ENCODE measurements at places on chromosomes 13 and 19.

DNA sequence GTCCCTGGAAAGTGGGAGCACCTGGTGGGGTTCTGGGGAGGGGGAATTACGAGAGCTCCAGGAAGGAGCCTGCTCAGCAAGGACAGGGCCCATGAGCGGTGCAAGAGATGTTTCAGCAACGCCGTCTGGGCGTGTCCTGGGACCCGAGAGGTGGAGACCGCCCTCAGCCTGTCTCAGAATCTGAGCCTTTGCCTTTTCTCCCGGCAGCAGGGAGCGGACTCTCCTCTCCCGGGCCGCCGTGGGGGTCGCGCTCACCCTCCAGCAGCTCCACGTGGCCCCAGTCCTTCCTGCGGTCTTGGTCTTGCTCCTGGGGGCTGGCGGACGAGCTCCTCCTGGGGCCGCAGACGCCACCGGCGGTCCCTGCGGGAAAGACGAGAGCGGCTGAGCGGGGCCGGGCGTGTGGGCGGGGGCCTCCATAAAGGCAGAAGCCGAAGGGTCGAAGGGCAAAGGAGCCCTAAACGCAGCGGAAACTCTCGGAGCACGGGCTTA lies 714 bp downstream of the POLRMT start:
- DNase-seq = peak; percentile 75

DNA sequence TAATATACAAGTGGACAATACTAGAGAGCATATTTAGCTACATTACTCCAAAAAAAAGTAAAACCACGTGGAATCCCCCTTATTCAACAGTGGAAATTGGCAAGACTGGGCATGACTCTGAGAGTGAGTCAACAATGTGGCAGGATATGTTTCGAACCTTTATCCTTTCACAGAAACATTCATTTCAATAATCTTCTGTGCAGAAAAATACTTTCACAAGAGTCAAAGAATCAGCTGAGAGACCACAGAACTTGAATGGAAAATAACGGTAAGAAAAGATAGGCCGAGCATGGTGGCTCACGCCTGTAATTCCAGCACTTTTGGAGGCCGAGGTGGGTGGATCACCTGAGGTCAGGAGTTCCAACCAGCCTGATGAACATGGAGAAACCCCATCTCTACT lies 25.1 kb upstream of the CD70 start:
- peak; percentile 48 for DNase-seq

DNA sequence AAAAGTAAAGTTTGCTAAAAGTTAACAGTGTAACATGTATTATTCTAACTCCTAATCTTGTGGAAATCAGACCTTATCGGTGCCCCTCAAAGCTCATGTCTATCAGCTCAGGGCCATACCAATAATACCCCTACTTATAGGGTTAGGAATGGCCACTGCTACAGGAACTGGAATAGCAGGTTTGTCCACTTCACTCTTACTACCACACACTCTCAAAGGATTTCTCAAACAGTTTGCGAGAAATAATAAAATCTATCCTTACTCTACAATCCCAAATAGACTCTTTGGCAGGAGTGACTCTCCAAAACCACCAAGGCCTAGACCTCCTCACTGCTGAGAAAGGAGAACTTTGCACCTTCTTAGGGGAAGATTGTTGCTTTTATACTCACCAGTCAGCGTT lies 1677.7 kb downstream of the OLFM4 start:
- no peak for DNase-seq

DNA sequence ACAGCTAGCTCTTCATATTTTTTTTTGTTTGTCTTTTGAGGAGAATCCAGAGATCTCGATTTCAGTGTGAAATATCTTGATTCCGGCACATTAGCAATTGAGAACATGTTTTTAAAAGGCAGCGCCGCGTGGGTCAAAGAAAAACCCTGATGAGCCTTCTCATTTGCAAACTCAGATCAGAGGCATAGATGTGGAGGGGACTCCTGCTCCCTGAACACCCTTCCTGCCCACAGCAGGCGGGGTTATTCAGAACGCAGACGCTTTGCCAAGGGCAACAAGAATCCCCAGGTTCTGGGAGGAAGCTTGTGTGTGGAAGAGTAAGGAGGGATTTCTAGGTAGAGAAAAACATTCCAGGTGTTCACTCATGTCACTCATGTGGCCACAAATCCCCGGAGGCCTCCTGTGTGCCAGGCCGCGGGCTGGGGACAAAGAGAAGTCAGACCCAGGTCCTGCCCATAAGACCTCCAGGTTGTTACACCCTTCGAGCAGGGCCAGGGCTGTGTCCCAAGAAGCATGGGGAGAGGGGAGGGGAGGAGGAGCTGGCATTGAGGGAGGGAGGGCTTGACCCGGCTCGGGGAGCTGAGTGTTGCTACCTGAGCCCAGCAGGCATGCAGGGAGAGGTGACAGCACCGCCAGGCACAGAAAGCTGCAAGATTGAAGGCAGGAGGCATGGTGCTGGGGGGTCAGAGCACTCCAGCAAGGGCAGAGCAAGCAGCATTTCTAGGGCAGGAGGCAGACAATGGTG lies 15.9 kb upstream of the IGLON5 start:
- no peak for DNase-seq

GRCh38 chr19:6020166-6020882 lies 42.4 kb upstream of the RANBP3 start:
- DNase-seq = no peak

GRCh38 chr19:34066007-34066643 lies 106.2 kb upstream of the LSM14A start:
- DNase-seq = no peak

- DNase-seq = peak; percentile 32
Measured at GRCh38 chr19:32921624-32922023, 50.1 kb downstream of the CEP89 start.

DNA sequence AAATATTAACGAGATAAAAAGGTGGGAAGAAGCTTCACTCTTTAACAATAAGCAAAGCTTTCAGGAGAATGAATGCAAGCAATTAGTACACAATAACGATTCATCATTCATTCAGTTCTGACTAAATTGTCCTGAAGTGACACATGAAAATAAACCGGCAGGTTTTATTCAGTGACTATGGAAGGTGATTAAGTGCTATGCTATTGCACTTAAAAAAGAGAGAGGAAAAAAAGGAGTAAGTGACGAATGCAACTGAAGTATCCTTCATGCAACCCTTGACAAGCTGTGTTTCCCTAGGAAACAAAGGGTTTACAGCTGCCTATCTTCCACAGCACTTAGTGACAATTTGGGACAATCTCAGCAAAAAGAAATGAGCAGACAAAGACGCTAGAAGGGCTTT lies 1.4 kb downstream of the LIG4 start:
- no peak for DNase-seq

GRCh38 chr13:108496362-108497210 lies 132.8 kb upstream of the MYO16 start:
- no peak for DNase-seq

- no peak for DNase-seq
Measured at GRCh38 chr13:46035066-46035465, 17.5 kb downstream of the ZC3H13 start.

GRCh38 chr13:85709072-85709471 lies 90.1 kb downstream of the SLITRK6 start:
- no peak for DNase-seq

- DNase-seq = no peak
Measured at GRCh38 chr19:1527650-1528309, 3.9 kb downstream of the PLK5 start.

- DNase-seq = no peak
Measured at GRCh38 chr13:98416408-98416807, 160.5 kb downstream of the STK24 start.

DNA sequence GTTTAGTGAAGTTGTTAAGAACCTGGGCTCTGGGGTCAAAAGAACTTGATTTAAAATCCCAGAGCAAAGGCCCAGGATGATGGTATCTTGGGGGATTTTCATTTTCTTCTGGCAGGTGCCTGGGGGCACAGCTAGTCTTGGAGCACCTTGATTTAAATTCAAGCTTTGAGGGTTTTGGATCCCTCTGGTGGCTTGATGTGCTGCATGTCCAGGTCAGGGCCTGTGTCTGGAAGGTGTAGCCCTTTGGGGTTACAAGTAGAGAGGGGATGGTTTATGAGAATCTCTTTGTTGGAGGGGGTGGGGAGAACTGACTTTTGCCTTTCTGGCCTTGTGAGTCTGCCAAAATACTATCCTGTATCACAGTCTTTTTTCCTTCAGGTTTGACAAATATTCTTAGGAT lies 55.8 kb downstream of the AKAP11 start:
- DNase-seq = no peak

DNA sequence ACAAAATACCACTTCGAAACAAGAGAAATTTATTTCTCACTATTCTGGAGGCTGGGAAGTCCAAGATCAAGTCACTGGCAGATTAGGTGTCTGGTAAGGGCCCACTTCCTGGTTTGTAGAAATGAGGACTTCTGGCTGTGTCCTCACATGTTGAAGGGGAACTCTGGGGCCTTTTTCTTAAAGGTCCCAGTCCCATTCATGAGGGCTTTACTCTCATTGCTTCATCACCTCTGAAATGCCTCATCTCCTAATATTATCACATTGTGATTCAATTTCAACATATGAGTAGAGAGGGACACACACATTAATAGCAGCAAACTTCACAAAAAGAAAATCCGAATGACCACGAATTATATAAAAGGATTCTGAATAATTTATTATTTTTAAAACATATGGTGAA lies 21.6 kb upstream of the SIGLEC14 start:
- no peak for DNase-seq

DNA sequence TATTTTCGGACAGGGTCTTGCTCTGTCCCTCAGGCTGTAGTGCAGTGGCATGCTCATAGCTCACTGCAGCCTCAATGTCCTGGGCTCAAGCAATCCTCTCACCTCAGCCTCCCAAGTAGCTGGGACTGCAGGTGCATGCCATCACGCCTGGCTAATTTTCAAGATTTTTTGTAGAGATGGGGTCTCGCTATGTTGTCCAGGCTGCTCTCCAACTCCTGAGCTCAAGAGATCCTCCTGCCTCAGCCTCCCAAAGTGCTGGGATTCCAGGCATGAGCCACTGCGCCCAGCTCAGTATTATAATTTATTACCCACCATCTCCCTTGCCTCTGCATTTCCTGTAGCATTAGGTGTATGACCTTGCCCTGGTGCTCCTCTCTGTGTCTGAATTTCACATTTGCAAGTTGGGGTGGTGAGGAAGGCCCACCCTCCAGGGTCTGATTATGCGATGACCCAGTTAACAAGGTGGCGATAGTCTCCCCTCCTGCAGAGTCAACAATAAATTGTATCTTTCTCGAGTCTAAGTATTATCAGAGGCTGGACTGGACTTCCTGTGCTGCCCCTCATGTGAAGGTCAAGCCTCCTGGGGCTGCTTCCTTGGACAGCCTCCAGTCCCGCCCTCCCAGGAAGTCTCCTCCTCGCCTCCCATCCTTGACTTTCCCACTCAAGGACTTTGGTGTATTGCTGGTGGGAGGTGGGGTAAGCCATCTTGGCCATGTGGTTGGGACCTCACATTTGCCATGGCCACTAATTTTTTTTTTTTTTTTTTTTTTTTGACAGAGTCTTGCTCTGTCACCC lies 1.5 kb upstream of the TUBB4A start:
- no peak for DNase-seq

GRCh38 chr19:51327066-51328001 lies 14.6 kb downstream of the VSIG10L start:
- DNase-seq = peak; percentile 76

DNA sequence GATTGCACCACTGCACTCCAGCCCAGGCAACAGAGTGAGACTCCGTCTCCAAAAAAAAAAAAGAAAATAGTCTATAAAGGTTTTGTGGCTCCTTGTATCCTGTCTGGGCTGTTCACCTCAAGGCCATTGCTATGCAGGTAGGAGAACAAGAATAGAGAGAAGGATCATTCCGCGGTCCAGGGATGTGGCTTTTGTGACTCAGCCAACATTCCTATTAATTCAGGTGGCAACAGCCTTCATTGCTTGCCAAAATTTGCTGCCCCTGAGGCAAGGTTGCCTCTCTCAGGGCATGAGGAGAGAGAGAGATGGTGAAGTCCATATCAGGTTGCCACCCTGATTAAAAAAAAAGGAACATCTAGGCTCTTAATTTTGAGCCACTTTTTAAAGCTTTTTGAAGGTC lies 8.0 kb downstream of the ZNF551 start:
- DNase-seq = no peak

- peak; percentile 49 for DNase-seq
Measured at GRCh38 chr13:25286308-25286968, 850 bp downstream of the MTMR6 start.

DNA sequence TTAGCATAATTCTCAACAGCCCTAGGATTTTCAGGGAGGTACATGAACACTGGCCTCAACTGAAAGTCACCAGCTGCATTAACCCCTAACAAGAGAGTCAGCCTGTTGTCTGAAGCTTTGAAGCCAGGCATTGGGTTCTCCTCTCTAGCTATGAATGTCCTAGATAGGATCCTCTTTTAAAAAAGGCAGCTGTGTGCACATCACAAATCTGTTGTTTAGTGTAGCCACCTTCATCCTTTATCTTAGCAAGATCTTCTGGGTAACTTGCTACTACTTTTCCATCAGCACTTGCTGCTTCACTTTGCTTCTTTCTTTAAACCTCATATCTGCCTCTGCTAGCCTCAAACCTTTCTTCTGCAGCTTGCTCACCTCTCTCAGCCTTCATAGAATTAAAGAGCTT lies 1692.1 kb downstream of the EFNB2 start:
- no peak for DNase-seq

DNA sequence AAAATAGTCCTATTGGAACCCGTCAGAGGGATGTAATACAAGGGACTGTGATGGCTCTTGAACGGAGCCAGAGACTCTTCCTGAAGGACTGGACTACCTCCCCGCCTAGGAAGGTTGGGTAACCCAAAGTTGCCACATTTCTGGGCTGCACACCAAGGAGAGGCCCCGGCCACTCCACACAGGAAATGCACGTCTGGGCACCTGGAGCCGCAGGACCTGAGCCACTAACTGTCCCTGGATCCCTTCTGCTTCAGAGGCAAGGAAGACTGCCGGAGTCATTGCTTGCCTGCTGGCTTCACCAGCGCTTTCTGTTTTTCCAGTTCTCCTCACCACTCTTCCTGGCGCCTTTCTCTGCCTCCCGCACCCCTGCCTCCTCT lies 1.2 kb upstream of the FLT1 start:
- no peak for DNase-seq

DNA sequence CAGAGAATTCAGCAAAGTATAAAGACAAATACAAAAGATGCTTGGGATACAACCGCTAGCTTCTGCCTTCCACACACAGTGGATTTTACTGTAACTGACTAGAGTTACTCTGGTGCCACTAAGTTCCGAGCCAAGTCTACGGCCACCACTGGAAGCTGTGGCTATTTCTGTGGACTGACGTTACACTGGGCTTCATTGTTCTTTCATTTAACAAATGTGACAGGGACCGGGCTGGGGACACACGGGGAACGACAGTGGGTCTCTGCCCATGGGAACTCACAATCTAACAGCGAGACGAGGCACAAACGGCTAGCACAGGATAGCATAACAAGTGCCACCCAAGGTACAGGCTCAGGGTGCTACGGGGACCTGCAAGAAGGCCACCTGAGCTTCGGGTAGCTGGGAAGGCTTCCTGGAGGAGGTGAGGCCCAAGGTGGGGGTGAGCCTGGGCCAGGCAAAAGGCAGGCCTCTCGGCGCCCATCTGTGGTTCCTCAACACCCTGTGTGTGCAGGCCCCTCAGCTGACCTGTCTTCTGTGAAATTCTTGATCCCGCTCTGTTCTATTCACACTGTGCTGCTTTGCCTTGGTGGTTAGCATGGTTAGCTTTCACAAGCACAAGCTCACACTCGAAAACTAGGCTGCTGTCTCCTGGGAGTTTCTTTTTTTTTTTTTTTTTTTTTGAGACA lies 10.3 kb upstream of the IL4I1 start:
- DNase-seq = no peak

GRCh38 chr13:113231306-113232207 lies 22.1 kb downstream of the CUL4A start:
- DNase-seq = peak; percentile 17
